ENCODE measurements at places on chromosomes 4 and X. TPM values are rescaled to one million over a fixed set of nuclear protein-coding genes. Genes with fewer than 3 reads are reported as not detected.

- DNase-seq = no peak
- no peak overlapping the region for H3K4me3 ChIP-seq
- H3K27me3 ChIP-seq = no peaks in the 10 kb centered on the region
These were observed 44.6 kb upstream of the KLHL34 start for GRCh38 chrX:21702725-21703124.

- no peak for DNase-seq
- H3K4me1 ChIP-seq = peaks cover 3% of the 10 kb centered on the region
- no peak overlapping the region for H3K4me3 ChIP-seq
- no peaks in the 10 kb centered on the region for H3K27me3 ChIP-seq
These were observed 33.1 kb downstream of the EDNRA start for GRCh38 chr4:147513952-147514351.

CCDC158 gene
- total RNA-seq = not detected

AR gene
- total RNA-seq = 7.9 TPM

IL1RAPL1 gene
- 2.7 TPM for total RNA-seq

DNA sequence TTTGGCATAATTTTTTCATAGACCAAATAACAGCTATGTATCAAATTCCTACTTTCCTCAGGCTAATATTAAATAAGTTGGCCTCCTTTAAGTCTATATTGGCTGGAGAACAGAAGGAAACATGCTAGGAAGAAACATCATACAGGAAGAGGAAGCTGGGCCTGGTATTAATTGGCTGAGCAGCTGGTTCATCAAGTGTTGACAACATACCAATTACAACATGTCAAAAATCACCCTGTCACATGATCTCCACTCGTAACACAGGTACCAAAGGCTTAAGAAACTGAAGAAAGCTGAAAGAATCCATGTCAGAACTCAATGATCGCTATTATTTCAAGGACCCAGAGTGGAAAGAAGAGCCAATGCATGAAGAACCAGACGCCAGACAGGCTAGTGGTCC lies 10.5 kb downstream of the WDFY3 start:
- H3K27me3 ChIP-seq = no peaks in the 10 kb centered on the region
- no peaks in the 10 kb centered on the region for H3K36me3 ChIP-seq
- no peak for DNase-seq
- H3K27ac ChIP-seq = no peak overlapping the region
- peaks cover 26% of the 10 kb centered on the region for H3K4me1 ChIP-seq

- H3K4me3 ChIP-seq = no peak overlapping the region
- H3K27ac ChIP-seq = no peak overlapping the region
- no peaks in the 10 kb centered on the region for H3K4me1 ChIP-seq
- no peaks in the 10 kb centered on the region for H3K36me3 ChIP-seq
- H3K27me3 ChIP-seq = no peaks in the 10 kb centered on the region
These were observed 146.6 kb upstream of the PBDC1 start for GRCh38 chrX:76026292-76026691.

TMSB4X gene
- total RNA-seq = 2,548 TPM

All from neural crest cell (in vitro differentiated cells).